ENCODE measurements at places on chromosomes 3 and 15. TPM values are rescaled to one million over a fixed set of nuclear protein-coding genes. Genes with fewer than 3 reads are reported as not detected.

CCR8 gene
- total RNA-seq, result not detected

DNA sequence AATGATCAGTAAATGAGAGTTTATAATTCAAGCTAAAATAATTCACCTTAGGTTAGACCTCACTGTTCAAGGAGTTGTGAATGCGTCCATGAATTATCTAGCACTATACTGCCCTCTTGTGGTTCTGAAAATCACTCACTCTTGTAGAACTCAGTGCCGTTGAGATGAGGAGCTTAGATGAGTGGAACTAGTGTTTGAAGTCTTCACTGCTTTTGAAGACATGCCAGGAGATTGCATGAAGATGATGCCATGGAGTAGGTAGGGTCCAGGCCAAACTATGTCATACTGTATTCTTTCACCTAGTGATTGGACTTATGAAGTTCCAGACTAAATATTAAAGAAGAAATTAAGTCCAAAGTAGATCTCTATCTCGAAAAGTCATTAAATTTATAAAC, 28.8 kb downstream of the LYSMD4 start:
- DNase-seq, result peak; percentile 88
- no peaks in the 10 kb centered on the region for H3K27me3 ChIP-seq
- H3K36me3 ChIP-seq, result no peaks in the 10 kb centered on the region
- peak overlapping the region; percentile 80 for H3K27ac ChIP-seq
- H3K4me1 ChIP-seq, result peaks cover 43% of the 10 kb centered on the region

GRK7 gene
- total RNA-seq, result not detected

ACAD11 gene
- total RNA-seq, result 17.5 TPM

CAMKV gene
- not detected for total RNA-seq

CCDC39 gene
- not detected for total RNA-seq

GRCh38 chr3:64612082-64612860, 75.5 kb downstream of the ADAMTS9 start:
- no peak overlapping the region for H3K27ac ChIP-seq
- no peaks in the 10 kb centered on the region for H3K4me1 ChIP-seq
- no peaks in the 10 kb centered on the region for H3K36me3 ChIP-seq

PLAAT1 gene
- not detected for total RNA-seq

DNA sequence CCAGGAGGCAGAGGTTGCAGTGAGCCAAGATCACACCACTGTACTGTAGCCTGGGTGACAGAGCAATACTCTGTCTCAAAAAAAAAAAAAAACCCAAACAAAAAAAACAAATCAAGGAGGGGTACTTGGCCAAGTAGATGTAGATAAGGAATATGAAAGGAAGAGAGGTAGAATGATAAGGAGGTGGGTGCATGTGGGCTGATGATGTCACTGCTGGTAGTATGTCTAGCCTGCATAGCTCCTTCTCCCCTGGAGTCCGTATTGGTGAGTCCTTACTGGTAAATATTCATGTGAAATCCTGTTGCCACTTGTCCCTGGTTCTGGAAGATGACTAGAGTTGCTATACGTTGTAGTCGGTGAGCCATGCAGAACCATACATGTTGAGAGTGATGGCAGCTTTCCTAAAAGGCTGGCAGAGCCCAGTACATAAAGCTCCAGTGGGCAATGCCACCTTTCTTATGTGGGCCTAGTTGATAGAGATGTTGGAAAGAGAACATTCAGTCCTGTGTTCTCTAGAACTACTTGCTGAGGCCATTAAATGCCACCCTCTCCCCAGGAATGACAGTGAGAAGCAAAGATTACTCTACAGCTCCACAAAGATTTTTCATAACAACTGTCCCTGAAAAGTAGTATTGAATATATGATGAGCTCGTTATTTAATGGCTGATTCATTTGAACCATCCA, 11.0 kb downstream of the KAT2B start:
- no peaks in the 10 kb centered on the region for H3K27me3 ChIP-seq
- no peak overlapping the region for H3K4me3 ChIP-seq
- H3K36me3 ChIP-seq, result no peaks in the 10 kb centered on the region
- no peak for DNase-seq

ZNF860 gene
- total RNA-seq, result not detected

PLIN1 gene
- total RNA-seq, result not detected

- no peak overlapping the region for H3K4me3 ChIP-seq
- DNase-seq, result peak; percentile 46
- no peaks in the 10 kb centered on the region for H3K36me3 ChIP-seq
- peaks cover 13% of the 10 kb centered on the region for H3K4me1 ChIP-seq
- H3K27me3 ChIP-seq, result no peaks in the 10 kb centered on the region
- H3K27ac ChIP-seq, result no peak overlapping the region
Measured at GRCh38 chr3:177679568-177680471, 482.5 kb upstream of the TBL1XR1 start.

GRCh38 chr3:177590826-177591225, 393.5 kb upstream of the TBL1XR1 start:
- H3K27ac ChIP-seq, result no peak overlapping the region
- H3K36me3 ChIP-seq, result no peaks in the 10 kb centered on the region
- no peak for DNase-seq
- H3K4me1 ChIP-seq, result peaks cover 55% of the 10 kb centered on the region
- no peaks in the 10 kb centered on the region for H3K27me3 ChIP-seq
